Nephron progenitor cell (in vitro differentiated cells): ENCODE measurements at places on chromosomes 1 and 21.

- DNase-seq: no peak
Measured at GRCh38 chr1:161773791-161774190, 7.7 kb downstream of the ATF6 start.

DNA sequence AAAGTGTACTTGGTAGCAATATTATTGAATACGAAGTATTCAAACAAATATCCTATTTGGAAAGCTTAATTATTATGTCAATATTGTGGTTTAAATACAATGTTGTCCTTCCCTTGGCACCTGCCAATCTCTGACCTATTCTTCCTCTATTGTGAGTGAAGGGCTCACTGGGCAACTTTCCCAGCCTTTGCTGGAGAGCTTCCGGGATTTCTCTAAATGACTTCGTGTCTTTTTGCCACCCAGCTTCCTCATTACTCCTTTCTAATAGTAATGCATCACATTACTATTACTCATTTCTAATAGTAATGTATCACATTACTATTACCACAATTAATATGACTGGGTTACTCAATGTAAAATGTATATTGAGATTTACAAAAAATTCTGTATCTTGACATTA is 880.6 kb downstream of the BRINP3 start:
- DNase-seq: no peak

GRCh38 chr1:87180682-87181081 is 148.0 kb upstream of the LMO4 start:
- no peak for DNase-seq

GRCh38 chr1:169892927-169893644 is 610 bp downstream of the SCYL3 start:
- no peak for DNase-seq

GRCh38 chr21:17451364-17451891 is 61.4 kb upstream of the CXADR start:
- no peak for DNase-seq

GRCh38 chr1:156033011-156033410 is 12.3 kb upstream of the SSR2 start:
- DNase-seq: no peak

DNA sequence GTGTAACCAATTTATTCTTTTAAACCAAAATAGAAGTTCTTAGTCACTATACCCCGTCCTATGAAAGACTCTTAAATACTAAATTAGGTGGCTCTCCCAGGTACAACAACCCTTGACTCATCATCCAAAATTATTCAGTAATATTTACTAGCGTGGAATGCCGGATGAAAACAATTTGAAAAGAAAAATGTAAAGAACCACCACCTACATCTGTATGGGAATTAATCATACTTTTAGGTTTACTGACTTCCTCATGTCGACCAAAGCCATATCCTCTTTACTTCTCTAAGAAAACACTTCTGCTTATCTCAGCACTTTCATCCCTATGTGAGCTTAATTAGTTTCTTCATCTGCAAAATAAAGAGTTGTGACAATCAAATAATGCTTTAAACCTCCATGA is 139.6 kb downstream of the AKT3 start:
- DNase-seq: no peak

- no peak for DNase-seq
Measured at GRCh38 chr21:31997191-31997590, 124.4 kb downstream of the HUNK start.

DNA sequence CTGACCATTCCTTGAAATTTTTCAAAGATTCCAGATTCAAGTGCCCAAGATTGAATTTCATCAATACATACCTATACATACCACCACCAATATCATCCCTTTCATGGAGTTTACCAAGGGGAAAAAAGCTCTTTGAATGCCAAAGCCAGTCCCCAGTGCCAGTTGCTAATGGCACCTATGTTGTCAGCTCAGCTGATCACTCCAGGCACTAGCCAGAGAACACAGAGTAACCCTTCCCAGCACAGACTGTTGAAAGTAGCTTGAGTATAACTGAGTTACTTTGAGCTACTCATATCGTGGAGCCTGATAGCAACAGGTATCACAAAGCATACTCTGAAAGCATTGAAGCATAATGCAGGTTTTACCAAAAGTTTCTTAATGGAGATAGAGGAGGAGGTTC is 133.9 kb upstream of the NFIA start:
- no peak for DNase-seq

DNA sequence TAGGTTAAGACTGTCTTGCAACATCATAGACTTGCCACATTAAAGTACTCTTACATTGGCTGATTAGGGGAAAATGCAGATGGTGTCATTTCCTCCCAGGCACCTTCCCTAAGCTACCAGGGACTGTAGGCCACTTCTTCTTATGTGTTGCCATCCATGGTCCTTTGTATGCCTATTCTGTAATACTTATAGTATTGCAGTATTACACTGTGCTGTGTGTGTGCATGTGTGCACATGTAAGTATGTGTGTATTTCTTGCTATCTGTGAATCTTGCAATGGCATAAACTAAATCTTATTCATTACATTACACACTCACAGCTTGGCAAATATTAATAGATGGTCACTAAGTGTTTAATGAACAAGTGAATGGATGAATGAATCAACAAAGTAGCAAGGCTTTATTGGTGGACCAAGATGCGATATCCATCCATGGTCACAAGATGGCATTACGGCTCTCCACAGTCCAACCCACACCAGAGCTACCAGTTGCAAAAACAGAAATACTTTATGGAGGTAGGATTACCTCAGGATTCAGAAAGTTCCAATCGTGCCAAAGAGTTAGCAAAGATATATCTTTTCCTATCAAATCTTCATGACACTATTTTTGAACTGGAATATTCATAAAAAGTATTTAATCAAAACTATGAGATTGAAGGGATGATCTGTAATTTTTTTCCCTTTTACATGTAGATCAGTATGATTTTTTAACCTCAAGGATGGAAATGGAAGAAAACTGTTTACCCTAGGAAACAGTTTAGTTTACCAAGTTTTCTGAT is 160.2 kb downstream of the DENND1B start:
- peak; percentile 28 for DNase-seq

GRCh38 chr1:227779021-227779441 is 36.4 kb upstream of the PRSS38 start:
- DNase-seq: no peak

DNA sequence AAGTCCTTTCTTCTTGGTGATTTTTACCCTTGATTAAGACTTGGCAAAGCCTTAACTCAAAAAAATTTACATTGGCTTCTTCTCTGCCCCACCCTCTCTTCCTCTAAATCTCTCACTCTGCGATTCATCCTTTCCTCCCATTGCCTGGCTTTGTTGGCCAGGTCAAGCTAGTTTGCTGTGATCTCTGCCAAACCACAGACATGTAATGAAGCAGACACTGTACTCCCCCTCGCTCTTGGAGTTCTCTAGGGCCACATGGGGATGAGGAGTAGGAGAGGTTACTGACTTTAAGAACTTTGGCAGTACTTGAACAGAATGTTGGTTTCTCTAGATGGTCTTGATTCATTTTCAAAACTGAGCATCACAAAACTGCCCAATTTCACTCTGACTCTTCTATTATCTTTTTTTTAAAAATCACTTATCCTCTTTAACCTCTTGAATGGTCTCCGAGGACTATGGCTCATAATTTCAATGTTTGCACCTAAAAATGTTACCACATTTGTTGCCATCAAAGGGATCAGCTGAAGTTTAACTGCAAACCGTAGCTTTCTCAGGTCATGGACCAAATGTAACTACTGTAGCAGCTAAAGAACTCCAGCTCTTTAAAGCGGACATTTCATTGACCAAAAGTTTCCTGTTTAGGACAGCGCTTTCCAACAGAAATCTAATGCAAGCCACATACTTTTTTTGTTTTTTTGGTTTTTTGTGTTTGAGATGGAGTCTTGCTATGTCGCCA is 62.7 kb upstream of the IPO9 start:
- DNase-seq: no peak

DNA sequence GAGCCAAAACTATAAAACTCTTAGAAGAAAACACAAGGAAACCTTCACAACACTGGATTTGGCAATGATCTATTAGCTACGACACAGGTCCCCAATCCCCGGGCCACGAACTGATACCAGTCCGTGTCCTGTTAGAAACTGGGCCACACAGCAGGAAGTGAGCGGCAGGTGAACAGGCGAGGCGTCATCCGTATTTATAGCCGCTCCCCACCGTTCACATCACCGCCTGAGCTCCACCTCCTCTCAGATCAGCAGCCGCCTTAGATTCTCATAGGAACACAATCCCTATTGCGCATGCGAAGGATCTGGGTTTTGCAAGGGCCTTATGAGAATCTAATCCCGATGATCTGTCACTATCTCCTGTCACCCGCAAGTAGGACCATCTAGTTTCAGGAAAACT is 11.9 kb downstream of the TFB2M start:
- no peak for DNase-seq

- no peak for DNase-seq
Measured at GRCh38 chr1:182984138-182984537, 31.2 kb upstream of the SHCBP1L start.

- DNase-seq: no peak
Measured at GRCh38 chr1:226420897-226421296, 13.0 kb upstream of the PARP1 start.

DNA sequence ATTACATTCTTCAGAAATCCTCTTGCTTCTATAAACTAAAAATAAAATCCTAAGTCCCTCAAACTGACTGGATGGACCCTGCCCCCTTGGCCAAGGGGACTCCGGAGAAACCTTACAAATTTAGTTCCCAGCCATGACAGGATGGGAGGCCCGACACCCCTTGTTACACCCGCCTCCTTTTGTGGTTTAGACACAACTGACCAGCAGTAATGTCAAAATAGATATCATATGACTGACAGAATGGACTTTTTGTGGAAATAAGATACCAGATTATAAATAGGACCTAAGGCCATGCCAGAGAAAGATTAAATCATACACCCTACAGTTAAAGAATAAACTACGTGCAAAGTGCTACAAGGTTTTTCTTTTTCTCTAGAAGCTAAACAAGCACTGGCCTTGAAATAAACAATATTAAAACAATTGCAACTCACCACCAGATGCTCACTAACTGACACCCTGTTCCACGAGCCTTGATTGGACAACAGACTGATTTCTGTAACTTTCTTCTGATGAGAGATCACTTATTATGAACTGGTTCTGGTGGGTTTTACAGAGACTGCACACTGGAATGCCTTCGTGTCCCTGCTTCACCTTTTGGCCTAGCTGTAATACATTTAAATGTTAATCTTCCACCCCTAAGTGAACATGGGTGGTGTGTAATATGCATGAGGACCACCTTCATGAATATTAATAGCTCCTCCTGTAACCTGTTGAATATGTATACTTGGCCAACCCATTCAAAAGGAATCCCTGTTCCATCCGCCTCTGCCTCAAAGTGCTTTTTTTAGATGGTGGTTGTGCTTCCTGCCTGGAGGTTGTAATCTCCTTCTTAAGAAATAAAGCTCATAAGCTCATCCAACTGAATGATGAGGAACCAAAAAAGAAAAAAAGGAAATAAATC is 99.6 kb downstream of the ODF2L start:
- DNase-seq: no peak

- no peak for DNase-seq
Measured at GRCh38 chr1:42950116-42950481, 8.6 kb downstream of the SLC2A1 start.

DNA sequence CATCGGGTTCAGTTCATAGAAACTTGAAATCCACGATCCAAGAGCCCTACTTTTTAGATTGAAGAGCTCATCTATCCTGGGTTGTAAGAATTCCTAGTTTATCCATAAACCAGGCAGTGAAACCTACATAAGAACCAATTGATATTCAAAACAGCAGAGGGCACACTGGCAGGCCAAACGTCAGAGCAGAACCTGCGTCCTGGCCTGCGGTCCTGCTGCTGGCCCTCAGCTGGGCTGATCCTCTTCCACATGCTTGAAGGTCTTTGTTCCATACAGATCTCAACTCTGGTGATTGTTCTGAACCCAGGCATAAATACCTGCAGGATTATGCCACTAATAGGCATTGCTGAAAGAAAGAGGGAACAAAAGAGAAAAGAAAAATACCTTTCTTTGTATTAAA is 47.0 kb downstream of the MT1HL1 start:
- DNase-seq: no peak

GRCh38 chr1:228018961-228019721 is 12.3 kb downstream of the WNT3A start:
- DNase-seq: no peak

DNA sequence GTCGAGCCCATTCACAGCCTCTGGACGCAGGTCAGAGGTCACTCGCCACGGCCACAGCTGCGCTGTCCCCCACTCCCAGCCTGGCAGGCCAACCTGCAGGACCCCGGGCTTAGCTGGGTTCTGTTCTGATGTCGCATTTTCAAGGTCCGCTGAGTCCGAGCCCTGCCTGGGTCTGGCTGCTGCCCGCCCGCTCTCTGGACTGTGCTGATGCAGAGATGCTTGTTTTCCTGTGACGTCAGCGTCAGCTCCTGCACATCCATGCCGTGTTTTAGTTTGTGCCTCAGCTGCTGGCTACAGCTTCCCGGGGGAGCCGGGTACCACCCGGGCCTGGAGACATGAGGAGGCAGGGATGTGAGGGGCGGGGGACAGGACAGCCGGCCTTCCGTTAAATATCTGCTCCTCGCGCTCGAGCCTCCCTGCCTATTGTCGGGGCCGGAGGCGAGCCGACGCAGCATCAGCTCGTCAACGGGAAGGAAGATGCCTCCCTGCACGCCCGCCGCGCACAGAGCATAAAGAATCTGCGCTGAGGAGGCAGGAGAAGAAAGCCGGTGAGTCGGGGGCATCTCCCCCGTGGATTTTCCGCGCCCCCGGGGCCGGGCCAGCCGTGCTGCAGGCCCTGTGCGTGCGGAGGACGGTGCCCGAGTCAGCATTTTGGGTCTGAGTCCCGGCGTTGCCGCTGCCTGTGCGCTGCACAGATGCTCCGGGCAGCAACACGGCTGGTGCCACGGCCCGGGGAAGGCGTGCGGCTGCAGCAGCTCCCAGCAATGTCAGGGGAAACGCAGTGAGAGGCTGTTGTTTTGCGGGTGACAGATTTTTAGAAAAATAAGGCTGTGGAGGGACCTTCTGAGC is 23.4 kb downstream of the PRKCZ start:
- DNase-seq: peak; percentile 54

GRCh38 chr1:18241891-18242290 is 134.3 kb downstream of the IGSF21 start:
- DNase-seq: no peak

GRCh38 chr1:234605983-234606783 is 3.8 kb downstream of the IRF2BP2 start:
- no peak for DNase-seq

GRCh38 chr1:51284487-51284954 is 45.8 kb downstream of the TTC39A start:
- DNase-seq: no peak

DNA sequence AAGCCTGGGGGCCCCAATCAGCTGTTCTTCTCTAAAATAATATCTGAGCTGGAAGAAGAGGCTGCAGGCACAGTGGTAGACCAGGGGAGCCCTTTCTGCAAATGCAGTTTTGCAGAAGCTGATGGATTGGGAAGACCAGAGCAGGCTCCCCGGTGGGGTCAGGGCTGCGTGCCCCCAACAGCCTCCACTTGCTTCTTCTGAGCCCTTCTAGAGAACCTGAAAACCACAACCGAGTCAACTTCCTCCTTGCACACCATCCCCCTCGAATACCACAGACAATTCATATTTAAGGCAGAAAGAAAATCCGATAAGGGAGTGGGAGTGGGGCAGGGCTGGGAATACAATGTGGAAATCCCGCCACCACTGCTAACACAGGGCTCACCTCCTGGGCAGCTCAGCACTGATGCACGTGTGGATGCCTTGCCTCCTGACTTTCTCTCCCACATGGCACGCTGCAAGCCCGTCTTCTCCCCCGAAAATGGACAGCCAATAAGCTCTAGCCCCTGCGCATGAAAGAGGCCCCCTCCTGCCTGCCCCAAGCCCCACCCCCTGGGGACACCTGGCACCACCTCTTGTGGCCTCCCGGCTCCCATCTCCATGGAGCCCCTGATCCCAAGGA is 25.4 kb upstream of the ALDH4A1 start:
- no peak for DNase-seq

- no peak for DNase-seq
Measured at GRCh38 chr1:39187275-39188046, 17.0 kb upstream of the MACF1 start.
